ENCODE measurements at places on chromosomes 2 and 18.

DNA sequence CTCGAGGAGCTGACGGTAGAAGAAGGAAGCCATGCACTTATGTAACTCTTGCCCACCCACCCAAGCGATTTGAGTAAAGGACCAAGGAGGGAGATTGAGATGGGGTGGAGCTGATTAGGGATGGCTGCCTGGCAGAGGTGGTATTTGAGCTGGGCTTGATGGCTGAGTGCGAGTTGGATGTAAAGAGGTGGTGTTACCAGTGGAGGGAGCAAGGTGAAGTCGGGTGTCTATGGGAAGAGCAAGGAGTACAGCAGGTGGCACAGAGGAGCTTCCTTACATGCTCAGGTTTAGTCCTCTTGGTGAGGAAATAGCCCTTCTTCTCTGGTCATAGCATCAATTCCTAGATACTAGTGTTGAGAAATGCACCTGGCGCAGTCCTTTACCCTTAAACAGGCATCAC is 294.2 kb upstream of the SKOR2 start:
- no peak for ATAC-seq

DNA sequence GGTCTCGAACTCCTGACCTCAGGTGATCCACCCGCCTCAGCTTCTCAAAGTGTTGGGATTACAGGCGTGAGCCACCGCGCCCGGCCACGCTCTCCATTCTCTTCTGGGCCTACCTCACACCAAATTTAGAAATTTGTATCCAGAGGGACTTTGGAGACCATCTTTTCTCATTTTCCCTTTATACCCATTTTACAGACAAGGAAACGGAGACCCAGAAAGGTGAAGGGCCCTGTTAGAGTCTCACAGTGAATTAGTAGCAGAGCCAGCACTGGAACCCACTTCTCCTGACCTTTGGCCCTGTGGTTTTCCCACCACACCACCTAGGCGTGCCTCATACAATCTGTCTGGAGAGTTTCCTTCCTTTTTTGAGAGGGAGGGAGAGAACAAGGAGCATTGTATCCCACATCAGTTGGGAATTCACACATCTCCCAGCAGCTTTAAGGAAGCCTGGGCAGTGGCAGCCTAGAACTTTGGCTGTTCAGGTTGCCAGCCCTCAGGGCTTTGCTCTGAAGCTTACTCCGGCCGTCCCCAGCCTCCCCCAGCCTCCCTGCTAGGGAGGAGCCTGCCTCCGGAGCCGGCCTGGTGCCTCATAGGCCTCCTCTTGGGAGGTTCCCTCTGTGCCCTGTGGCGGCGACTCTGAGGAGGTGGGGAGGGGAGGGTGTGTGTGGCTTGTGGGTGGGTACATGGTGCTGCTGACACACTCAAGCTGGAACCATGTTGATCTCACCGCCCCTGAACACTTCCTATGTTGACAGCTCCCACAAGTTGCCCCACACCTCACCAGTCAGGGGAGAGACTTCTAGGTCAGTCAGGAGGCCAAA is 13.8 kb downstream of the FOSL2 start:
- ATAC-seq = peak; percentile 68

GRCh38 chr2:31287654-31288053 is 53.7 kb downstream of the EHD3 start:
- ATAC-seq = no peak

DNA sequence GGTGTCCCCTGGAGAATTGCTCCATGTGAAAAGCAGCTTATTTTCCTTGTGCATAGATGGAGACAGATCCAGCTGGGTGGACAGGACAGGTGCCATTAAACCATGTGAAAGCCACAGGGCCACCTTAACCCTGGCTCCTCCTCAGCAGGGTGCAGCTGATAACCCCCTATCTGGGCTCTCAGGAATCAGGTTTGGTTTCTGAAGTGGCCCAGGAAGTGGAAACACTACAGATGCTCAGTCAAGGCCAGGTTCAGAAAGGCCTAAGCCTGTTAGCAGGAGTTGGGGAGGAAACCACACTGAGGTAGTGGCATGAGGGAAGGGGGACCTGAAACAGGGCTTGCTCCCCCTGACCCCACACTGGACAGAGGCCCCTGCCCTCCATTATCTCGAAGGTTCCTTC is 217.0 kb downstream of the SPP2 start:
- ATAC-seq = no peak

- no peak for ATAC-seq
Observed at GRCh38 chr2:7881466-7881865, 800.4 kb upstream of the ID2 start.

GRCh38 chr2:74375838-74376237 is 4.3 kb downstream of the DCTN1 start:
- ATAC-seq = no peak

DNA sequence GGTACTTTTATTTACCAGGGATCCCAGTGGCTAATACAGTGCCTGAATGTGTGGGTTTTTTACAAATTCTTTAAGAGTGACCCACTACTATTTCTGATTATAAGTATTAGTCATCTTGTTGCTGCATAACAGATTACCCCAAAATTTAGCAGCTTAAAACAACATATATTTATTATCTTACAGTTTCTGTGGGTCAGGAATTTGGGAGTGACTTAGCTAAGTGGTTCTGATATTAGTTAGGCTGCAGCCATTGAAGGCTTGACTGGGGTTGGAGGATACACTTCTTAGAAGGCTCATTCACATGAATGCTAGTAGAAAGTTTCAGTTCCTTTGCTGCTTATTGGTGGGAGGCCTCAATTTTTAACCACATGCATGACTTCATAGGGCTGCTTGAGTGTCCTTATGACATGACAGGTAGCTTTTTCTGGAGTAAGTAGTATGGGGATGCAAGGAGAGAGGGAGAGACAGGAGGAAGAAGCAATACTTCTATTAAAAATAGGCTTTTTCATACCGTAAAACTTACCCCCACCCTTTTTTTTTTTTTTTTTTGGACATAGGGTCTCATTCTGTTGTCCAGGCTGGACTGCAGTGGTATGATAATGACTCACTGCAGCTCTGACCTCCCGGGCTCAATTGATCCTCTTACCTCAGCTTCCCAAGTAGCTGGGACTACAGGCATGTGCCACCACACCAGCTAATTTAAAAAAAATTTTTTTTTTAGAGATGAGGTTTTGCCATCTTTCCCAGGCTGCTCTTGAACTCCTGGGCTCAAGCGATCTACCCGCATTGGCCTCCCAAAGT is 13.3 kb upstream of the POLE4 start:
- no peak for ATAC-seq

GRCh38 chr2:34534761-34535160 is 935.7 kb upstream of the FAM98A start:
- no peak for ATAC-seq
